ENCODE measurements at places on chromosomes 1 and 21.

DNA sequence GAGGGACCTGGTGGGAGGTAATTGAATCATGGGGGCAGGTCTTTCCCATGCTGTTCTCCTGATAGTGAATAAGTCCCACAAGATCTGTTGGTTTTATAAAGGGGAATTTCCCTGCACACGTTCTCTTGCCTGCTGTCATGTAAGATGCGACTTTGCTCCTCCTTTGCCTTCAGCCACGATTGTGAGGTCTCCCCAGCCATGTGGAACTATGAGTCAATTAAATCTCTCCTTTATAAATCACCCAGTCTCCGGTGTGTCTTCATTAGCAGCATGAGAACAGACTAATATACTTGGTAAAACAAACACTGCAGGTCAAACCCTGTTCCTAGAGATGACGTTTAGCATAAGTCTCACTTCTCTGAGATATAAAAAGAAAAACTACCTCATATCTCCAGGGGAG, 148.3 kb downstream of the MATN1 start:
- DNase-seq: no peak

DNA sequence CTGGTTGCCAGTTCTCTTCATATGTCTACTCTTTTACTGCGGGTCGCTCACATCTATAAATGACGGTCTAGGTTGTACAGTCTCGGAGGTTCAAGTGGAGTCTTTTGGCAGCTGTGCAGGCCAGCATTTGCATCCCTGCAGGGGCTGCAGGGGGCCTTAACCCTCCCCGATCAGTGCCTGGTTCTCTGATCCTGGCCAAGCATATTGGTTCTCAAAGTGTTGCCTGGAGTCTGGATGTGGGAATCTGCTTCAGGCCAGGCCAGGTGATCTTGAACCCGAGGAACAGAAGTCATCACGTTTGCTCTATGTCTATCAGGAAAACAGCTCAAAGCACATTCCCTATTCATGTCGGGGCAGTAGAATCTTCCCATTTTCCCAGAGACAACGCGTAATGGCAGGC, 21.8 kb downstream of the B3GALT5 start:
- no peak for DNase-seq

GRCh38 chr1:112872551-112872962, 83.4 kb downstream of the SLC16A1 start:
- DNase-seq: no peak

DNA sequence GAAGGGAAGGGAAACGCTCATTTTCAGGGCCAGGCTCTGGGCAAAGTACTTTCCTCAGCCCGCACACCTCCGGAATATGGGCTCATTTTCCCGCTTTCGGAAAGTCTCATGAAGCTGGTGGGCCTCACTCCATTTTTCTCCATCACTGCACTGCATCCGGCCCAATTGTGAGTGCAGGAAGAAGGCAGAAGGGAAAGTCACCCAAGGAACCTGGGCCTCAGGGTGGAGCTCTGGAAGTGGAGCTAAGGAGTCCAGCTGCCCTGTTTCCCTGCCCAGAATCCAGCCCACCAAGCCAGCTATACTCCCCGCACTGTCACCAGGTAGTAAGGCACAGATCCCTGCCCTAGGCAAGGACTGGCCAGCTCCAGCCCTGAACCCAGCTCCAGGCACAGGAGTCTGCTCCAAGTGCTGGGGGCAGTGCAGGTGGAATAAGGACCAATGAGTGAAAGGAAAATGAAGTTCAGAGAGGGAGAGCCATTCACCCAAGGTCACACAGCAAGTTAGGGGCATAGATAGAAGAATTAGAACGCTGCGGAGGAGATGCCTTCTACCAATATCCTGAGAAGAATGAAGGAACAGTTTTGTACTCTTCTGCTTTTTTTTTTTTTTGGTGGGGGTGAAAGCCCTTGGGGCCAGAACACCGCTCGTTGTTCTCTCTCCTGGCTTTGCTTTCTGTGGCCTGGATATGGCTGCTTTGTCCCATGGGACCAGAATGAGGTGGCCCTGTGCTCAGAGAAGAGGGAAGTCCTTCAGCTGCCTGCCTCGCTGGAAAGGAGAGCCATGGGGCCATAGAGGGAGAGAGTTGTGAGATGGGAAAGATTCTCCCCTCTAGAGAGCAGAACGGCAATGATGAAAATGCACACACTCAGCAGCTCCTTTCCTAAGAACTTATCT, 10.0 kb downstream of the LRP8 start:
- DNase-seq: no peak

DNA sequence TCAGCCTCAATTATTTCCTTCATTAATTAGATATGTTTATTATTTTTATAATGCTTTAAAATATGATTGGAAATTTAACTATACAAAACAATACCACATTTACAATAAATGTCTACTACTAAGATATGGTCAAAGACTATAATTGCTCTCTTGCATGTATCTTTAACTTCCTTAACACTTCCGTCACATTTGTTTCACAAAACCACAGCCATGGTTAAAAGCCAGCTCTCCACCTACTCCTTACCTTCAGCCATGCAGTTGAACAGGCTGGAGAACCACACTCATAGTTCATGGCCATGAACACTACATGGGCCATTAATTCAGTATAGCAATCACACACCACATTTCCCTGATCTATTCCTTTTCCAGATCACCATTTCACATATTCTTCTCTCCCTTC, 72.2 kb downstream of the NME7 start:
- no peak for DNase-seq

DNA sequence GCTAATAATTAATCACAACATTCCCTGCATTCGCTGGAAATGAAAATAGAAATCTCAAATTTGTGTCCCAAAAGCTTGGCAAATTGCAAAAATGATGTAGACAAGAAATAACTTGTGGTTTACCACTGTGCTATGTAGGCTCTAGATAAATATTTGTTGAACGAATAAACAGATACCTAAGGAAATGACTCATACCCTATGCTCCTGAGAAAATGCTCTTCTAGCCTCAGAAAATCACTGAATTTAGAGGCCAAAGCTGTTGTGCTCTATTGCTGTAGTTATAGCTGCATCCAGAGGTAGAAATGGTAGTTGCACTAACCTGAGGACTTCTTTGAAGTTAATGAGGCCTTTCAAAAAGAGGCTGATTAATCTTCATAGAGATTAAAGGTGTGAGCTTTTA, 142.0 kb upstream of the ZNHIT6 start:
- peak; percentile 91 for DNase-seq

Data from Panc1 (cell line).